Hematopoietic multipotent progenitor cell treated with erythropoietin and hydrocortisone succinate and interleukin-3 and kit ligand, for 6 days (in vitro differentiated cells): ENCODE measurements at places on chromosomes 11 and 22.

- DNase-seq, result no peak
Measured at GRCh38 chr11:18061351-18061750, 15.3 kb upstream of the TPH1 start.

GRCh38 chr11:416051-416756 is 1.4 kb upstream of the SIGIRR start:
- no peak for DNase-seq

DNA sequence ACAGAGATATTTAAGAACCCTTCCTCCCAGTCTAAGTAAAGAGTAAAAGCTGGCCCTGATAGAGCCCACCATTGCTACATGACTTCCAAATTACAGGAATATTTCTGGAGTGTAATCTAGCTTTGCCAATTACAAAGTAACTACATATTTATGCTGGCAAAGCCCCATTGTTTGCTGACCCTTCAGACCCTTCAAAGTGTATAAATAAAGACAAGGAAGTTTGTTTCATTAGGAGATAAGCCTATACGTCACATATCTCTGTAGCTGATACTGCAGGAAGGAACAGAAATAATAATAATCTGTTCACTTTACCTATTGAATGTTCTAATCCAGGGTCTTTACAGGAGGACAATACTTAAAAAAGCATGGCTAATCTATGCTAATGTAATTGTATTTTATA is 375.1 kb downstream of the SOX6 start:
- no peak for DNase-seq

GRCh38 chr11:61061081-61061826 is 41.0 kb upstream of the CD5 start:
- DNase-seq, result no peak

DNA sequence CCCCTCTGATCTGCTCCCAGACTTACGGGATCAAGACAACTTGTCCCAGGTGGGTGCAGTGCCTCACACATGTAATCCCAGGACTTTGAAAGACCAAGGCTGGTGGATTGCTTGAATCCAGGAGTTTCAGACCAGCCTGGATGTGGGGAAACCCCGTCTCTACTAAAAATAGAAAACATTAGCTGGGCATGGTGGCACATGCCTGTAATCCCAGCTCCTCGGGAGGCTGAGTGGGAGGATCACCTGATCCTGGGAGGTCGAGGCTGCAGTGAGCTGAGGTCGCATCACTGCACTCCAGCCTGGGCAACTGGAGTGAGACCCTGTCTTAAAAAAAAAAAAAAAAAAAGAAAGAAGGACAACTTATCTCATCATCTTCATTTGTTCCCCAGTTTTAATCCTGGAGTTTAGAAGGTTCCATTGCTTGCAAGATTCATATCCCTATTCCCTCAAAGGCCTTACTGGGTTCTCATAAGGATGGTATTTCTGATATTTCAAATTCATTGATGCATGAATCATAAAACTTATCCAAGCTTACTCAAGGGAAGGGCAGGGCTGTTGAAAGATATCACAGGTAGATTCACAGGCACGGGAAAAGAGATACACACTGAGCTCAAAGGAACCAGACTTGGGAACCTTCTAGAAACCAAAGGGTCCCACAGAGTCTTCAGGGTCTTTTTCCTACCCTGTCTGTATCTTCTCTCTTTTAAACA is 14.6 kb downstream of the ENDOD1 start:
- no peak for DNase-seq

DNA sequence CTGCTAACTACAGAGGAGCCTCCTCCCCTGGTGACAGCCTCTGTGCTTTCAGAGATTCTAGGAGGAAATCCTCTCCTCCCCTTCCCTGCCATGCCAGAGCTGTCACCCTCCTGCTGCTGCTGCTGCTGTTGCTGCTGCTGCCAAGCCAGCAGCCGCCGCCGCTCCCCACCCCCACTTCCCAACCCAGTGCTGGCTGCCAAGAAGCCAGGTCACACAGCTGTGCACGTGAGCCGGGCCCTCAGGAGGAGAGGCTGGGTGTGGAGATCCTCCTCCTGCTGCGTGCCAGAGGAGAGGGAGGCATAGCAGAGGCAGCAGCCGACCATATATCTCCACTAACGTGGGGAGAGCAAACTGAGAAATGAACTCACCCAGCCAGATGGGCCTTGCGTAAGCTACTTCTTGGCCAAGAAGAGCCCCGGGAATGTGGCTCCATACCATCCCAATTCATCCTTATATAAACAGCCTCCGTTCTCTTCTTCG is 12.4 kb downstream of the CRY2 start:
- no peak for DNase-seq

DNA sequence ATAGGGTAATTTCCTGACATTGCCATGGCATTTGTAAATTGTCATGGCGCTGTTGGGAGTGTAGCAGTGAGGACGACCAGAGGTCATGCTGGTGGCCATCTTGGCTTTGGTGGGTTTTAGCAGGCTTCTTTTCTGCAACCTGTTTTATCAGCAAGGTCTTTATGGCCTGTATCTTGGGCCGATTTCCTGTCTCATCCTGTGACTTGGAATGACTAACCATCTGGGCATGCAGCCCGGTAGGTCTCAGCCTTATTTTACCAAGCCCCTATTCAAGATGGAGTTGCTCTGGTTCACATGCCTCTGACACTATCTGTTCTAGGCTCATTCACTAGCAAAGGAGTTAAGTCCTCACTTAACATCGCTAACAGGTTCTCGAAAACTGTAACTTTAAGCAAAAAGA is 1374.2 kb downstream of the FAM181B start:
- no peak for DNase-seq

- peak; percentile 84 for DNase-seq
Measured at GRCh38 chr11:43567396-43567975, 113.1 kb upstream of the HSD17B12 start.

DNA sequence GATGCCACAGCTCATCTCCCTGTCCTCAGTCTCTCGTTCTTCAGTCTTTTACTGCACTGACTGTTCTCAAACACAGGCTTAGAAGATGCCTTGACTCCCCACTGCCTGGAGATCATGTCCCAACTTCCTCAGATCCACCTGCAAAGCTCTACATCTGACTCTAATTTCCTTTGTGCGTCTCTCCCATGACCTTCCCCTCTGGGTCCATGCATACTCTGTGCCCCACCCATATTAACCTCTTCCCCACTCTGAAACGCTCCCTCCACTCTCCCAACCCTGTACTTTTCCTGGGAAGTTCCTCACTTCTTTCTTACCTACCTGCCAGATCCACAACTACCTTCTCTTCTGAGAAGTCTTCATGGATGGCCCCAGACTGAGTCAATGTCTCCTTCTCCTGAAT is 16.6 kb downstream of the IRAG1 start:
- no peak for DNase-seq

DNA sequence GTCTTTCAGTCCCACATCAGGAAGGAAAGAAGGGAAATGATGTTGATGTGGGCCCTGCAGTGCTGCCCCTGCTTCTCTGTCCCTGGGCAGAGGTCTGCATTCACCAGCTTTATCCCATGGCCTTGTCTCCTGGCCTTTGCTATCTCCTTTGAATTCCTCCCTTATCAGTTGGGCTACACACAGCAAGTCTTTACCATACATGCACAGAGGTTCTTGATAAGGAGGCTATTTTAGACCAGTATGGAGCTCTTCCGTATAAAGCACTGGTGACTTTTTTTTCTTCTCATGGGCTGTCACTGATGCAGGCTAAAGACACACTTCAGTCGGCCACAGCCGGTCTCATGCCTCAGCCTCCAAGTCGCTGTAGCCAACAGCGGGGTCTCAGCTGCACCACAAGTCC is 20.2 kb downstream of the MYO18B start:
- peak; percentile 77 for DNase-seq

DNA sequence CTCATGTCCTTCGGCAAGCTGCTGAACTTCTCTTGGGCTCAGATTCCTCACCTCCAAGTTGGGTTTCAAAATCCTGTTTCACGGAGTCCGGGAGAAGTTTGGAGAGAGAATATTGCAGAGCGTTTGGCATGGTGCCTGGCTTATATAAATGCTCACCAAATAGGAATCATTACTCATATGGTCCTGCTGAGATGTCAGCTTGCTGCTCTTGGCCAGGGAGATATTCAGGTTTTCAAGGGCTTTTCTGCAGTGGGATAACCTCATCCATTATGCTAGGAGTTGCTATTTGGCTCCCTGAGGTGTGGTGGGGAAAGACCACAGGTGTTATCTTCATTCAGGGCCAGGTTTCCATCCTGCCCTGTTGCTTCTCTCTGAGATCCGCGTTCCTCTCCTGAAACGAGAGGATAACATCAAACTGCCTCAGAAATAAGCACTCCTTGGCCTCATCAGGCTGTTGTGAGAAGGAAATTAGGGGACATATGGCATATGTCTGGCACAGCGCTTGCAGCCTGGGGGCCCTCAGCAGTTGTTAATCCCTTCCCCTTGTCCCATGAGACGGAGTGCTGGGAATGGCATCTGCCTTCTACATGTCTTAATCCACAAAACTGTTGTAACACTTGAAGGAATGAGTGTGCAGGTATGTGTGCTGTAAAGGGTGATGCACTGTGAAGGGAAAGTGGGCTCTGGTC is 29.9 kb upstream of the ACER3 start:
- DNase-seq, result no peak

- DNase-seq, result no peak
Measured at GRCh38 chr11:1570001-1570453, 2.0 kb downstream of the DUSP8 start.

DNA sequence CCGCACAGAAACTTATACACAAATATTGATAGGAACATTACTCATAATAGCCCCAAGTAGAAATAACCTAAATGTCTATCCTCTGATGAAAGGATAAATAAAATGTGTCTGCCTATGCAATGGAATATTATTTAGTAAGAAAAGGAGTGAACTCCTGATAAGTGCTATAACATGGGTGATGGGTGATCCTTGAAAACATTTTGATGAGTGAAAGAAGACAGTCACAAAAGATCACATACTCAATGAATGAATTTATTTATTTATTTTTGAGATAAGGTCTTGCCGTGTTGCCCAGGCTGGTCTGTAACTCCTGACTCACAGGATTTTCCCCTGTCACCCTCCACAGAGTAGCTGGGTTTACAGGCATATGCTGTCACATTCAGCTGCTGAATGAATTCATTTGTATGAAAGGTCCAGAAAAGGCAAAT is 17.3 kb downstream of the RNF121 start:
- peak; percentile 25 for DNase-seq

GRCh38 chr22:48975316-48975741 is 852.3 kb downstream of the BRD1 start:
- DNase-seq, result no peak

- no peak for DNase-seq
Measured at GRCh38 chr11:121372671-121373429, 79.3 kb upstream of the SORL1 start.

GRCh38 chr11:121763526-121763925 is 310.8 kb upstream of the SORL1-AS1 start:
- DNase-seq, result no peak

DNA sequence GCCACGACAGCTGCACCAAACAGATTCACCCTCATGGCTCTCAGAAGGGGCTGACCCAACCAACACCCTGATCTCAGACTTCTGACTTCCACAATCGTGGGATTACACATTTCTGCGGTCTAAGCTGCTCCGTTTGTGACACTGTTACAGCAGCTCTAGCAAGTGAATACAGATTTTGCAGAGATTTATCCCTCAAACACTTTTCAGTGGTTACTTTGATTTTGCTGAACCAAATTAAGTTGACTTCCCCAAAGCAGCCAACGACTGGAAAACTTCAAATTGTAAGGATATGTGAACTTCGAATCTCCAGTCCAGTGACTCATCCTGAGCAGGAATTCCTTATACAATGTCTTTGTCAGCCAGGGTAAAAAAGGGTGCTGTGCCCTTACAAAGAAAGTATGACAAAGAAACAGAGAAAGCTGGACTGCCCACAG is 14.8 kb upstream of the INCENP start:
- DNase-seq, result peak; percentile 38

GRCh38 chr11:59186130-59186594 is 14.2 kb downstream of the DTX4 start:
- DNase-seq, result peak; percentile 48

DNA sequence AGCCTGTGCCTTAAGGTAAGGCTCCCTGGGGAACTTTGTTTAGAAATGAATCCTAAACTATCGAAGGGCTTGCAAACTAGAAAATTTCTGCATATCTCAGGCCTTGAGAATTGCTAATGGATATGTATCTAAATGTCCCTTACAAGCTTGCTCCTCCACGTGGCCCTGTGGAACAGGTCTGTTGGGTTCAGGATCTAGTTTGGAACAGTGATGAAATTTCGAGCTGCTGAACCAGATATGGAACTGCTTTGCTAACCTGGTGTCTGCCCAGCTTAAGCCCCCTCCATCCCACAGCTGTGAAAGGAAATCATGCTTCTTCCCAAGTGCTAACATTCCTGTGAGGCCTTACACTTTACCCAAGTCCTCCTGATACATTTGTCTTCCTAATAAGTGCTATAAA is 11.6 kb downstream of the SREBF2 start:
- no peak for DNase-seq

DNA sequence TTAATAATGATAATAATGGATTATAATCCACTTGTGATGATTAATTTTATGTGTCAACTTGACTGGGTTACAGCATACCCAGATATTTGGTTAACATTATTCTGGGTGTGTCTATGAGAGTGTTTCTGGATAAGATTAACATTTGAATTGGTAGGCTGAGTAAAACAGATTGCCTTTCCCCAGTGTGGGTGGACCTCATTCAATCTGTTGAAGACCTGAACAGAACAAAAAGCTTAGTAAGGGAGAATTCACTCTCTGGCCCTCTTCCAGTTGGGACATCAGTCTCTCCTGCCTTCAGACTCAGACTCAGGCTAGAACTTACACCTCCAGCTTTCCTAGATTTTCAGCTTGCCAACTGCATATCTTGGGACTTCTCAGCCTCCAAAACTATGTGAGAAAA is 37.3 kb upstream of the RRAS2 start:
- DNase-seq, result no peak

DNA sequence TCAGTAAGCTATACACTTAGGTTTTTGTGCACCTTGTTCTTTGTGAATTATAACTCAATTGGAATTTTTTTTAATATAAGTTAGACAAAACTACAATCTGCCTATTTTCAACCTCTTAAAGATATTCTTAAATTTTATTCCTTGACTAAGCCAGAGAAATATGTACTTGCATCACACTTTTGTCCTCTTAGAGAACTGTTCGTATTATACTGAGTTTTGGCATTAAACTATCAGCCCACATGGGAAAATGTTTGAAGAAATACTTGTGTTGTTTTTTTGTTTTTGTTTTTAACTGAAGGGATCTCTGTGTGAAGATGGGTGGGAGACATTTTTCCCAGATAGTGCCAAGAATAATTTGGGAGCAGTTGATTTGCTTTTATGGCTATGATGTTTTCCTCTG is 25.3 kb downstream of the CEP295 start:
- no peak for DNase-seq

DNA sequence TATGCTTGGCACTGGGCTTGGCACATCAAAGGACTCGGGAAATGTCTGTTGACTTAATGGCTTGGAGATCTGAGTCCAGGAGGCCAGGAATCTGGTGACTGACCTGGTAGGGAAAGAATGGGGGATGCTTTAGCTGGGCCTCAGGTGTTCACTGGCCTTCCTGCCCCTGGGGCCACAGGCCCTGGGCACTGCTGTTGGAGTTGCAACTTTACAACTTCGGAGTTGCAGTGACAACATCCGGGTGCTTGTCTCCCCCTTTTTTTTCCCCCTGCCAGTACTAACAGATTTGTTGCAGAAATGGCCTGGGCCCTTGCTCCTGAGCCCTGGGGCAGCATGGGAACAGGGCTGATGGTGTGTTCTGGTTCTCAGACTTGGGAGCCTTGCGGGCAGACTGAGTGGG is 23.8 kb downstream of the OSBP2 start:
- no peak for DNase-seq
